Esophagus muscularis mucosa (tissue), 4 donors: ENCODE measurements at places on chromosomes 1 and 21.
A peak's percentile ranks its signal among the peaks of the same experiment; 100 is the strongest.

DNA sequence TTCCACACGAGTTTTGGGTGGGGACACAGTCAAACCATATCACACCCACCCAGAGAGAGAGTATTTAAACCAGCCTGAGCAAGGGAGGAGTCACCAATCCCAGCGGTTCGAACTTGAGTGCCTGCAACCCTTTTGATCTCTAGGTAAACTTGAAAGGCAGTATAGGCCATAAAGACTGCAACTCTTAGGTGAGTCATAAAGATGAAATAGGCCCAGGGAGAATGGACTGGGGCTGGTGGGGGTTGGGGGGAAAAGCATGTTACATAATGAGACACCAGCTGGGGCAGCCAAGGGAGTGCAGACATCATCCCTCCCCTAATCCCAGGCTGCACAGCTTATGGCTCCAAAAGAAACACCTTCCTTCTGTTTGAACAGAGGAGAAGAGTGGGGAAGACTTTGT, 99.8 kb upstream of the LHX8 start:
- DNase-seq: no peak

DNA sequence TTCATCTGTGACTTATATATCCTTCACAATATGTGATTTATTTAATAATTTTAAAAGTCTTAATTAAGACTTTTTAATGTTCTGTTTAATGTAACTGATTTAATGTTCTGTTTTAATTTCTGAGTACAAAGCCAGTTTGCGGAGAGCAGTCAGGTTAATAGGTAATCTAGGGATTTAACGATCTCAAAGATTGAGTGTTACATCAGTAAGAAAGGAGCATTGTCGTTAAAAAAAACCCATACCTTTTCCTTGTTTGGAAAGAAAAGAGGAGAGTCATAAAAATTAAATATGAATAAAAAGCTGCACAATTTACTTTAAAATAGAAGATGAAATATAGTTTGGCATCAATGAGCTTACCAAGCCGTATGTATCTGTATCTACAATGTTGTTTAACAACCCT, 621.4 kb downstream of the KIF26B start:
- DNase-seq: no peak

DNA sequence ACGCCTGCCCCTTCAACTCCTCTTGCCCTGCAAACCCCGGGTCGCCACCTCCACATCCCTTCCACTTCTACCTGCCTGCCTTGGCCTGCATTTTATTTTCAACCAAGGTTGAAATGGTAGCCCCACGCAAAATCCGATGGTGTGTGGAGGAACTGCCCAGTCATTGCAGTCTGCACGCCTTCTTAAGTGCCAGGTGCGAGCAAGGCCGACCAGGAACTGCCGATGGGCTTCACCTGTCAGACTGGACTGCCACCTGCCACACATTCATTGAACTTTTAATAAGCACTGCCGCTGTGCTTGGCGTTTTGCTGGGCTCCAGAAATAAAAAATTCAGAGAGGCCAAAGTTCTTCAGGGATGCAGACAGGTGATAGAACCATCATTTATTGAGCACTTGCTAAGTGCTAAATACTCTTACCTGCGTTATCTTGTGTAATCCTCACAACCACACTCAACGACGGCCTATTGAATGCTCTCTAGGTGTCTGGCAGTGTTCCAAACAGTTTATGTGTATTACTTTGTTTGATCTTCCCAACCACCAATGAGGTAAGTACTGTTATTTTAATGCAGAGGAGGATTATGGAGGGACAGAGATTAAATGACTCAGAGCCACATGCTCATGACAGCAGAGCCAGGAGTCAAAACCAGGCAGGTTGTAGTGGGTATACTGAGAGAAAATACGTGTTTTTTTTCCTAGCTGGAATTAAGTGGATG, 36.2 kb downstream of the CACHD1 start:
- DNase-seq: no peak

DNA sequence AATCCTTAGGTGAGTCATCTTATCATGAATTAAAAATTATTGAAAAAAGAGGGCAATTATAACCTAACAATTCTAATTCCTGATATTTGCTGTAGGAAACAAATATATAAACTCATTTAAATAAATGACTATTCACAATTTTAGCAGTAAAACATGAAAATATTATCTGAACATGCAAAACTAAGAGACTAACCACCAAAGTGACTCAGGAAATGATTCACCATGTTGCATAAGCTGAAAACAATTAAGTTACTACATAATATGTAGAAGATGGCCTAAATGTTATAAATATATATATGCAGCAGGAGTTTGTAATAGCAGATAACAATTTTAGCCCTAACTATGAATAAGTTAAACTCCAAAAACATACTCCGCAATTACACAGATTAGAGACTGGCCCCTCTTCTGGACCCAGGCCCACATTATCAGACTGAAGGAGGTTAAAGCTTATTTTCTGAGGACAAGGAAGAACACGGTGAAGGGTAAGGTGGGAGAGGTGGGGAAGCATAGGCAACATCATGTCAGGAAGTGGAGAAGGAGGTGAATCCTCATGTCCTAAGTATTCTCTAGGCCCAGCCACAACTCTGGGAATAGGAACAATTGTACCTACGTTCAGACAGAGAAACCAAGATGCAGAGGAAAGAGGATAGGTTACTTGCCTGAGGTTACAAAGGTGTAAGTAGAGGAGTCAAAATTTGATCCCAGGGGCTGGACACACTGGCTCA, 15.6 kb upstream of the AIM2 start:
- no peak for DNase-seq

GRCh38 chr1:109113590-109114341, at the start of gene ELAPOR1:
ELAPOR1 (plus strand) TSS chr1:109114115; CDS start chr1:109114184, 69 bp downstream.
- no peak for DNase-seq

DNA sequence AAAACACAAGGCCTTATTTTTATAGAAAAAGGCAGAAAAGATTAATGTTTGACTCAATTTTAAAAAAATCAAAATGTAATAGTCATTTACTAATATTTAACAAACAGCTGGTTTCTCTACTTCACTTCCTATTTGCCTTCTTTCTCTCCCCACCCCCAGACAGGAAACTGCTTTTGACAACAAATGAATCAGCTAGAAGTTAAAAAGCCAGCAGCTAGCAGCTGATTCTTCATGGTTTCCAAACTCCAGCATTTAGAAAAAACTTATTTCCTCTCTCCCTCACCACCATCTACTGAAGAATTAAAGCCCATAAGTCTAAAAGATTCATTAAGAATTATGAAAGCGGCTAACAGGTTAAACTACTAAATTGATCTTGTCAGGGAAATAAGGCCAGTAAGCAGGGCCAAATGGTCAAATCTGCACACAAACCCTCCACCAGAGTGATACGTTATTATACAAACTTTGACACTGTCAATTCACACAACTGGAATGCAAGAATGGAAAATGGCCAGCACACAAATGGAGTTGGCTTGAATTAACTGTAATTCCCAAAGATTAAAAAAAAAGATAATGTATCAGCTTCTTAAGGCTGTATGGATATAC, 4.0 kb downstream of the WDR26 start:
- no peak for DNase-seq

- DNase-seq: no peak
Measured at GRCh38 chr21:32940079-32941014, 85.4 kb upstream of the OLIG2 start.

GRCh38 chr1:157348538-157349480, 203.5 kb downstream of the FCRL5 start:
- no peak for DNase-seq

DNA sequence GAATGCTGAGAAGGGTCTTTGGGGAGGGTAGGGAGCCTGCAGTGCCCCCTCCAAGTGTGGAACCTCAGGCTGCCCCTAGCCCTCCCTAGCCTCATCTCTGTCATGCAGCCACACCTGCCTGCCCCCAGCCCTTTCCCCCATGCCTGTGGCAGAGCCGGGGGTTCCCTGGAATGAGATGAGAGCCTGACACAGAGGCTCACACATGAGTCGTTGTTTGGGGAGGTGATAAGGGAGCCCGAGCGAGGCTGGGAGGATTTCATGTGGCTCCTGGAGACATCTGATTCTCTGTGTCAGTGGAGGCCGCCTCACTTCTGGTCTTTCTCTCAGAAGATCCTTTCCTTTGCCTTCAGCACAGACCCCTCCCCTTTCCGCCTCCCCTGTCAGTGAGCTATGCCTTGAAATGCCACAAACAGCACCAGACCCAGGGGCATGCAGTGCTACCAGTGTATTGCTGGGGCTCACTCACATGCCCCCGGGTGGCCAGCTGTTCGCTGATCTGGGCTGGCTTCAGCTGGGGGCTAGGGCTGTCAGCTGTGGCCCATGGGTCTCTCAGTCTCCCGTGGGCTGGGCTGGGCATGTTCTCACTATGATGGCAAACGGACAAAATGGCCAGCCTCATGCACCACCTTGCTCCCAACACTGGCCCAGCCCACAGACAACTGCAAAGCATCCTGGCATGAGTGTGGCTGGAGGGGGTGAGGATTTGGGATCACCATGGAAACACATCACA, 102.6 kb downstream of the AJAP1 start:
- no peak for DNase-seq

- no peak for DNase-seq
Measured at GRCh38 chr1:40197656-40198055, 36.5 kb downstream of the RLF start.

DNA sequence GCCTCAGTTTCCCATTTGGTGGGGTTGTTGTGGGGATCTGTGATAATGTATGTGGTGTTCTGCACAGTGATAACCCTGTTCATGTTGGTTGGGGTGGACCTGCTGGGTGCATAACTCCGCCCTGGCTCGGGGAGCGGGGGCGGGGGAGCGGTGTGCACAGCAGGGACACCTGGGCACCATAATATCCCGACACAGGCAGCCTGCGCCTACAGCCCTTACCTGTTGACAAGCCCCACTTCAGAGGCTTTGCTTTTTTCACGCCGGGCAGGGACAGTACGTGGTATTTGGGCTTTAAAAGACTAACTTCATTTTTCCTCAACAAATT, 48.0 kb upstream of the ACOT11 start:
- no peak for DNase-seq

DNA sequence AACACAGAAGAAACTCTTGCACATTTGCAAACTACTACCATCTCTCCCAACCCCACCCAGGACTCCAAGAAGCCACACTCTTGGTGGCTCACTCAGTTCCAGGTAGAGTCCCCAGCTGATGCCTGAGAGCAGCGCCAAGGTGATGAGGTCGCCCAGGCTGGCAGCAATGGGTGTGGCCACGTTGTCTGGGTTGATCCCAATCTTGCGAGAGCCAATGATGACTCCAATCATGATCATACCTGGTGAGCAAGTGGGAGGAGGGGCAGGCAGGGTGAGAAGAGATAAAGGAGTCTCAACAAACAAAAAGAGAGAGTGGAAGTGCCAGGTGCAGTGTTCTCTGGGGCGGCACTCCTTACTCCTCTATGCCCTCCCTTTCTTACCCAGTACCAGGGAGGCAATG, 14.4 kb downstream of the SLC41A1 start:
- no peak for DNase-seq

- DNase-seq: peak; percentile 1
Measured at GRCh38 chr1:217052196-217052595, 329.0 kb upstream of the ESRRG start.

- DNase-seq: no peak
Measured at GRCh38 chr1:233554037-233554436, 59.9 kb upstream of the KCNK1 start.

GRCh38 chr1:3881193-3881480, 18.9 kb downstream of the C1orf174 start:
- no peak for DNase-seq

- no peak for DNase-seq
Measured at GRCh38 chr1:154253671-154254070, 18.8 kb upstream of the HAX1 start.

GRCh38 chr1:41652384-41653265, 168.1 kb upstream of the EDN2 start:
- DNase-seq: no peak

GRCh38 chr1:27026621-27027574, 14.2 kb upstream of the TENT5B start:
- no peak for DNase-seq

DNA sequence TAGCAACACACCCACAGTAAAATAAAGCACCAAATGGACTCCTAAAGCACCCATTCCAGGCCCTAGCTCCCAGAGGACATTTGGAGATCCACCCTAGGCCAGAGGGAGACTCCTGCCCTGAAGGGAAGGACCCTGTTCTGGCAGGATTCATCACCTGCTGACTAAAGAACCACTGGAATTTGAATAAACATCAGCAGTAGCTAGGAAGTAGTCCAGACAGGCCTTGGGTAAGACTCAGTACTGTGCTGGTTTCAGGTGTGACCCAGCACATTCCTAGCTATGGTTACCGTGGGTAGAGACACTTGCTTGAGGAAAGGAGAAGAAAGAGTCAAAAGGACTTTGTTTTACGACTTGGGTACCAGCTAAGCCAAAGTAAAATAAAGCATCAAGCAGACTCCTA, 92.7 kb upstream of the LRRC7 start:
- DNase-seq: no peak

DNA sequence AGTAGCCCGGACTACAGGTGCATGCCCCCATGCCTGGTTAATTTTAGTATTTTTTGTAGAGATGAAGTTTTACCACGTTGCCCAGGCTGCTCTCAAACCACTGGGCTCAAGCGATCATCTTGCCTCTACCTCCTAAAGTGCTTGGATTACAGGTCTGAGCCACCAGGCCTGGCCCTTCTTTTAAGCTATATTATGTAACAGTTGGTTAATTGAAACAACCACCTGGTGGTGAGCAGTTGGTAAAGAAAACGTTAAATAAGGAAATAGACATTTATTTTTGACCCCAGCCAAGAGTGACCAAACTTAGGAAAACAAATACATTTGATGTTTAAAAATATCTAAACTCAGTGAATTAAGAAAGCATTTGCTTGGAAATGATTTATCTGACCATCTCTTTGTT, 12.1 kb upstream of the PDC start:
- DNase-seq: no peak

DNA sequence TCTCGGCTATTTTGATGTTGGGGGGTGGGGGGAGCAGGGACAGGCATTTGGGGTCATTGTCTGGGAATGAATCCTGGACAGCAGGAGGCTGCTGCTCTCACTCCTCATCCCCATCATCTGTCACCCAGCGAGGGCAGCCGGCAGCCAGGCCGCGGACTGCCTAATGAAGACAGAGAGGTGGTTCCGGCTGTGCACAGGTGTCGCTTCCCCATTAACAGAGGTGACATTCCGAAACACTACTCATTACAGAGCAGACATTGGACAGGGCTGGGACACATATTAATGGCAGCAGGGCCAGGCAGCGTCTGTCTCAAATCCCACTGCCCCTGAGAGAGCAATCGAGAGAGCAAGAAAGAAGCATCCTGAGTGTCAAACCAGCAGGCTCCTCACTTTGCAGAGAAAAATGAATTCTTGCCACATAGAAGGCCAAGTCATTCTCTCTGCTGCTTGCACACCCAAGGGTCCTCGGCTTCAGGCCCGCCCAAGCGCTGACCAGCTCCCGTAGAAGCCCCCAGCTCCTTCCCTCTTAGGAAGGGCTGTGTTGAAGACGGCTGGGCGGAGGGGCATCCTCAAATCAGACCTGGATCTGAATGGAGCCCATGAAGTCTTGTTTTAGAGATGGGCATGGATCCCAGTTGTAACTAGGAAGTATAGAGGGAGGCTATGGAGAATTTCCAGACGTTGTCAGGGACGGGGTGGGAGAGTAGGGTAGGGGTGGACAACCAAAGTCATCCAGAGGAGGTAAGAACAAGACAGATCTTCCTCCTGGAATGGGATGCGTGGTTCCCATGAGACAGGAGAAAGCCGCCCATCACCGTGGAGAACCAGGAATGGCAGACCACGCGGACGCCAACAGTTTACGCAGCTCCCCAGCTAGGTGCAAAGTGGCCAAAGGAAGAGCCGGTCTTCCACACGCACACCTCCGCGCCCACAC, 8.2 kb upstream of the LEMD1 start:
- DNase-seq: no peak

- DNase-seq: no peak
Measured at GRCh38 chr1:157697781-157698569, 2.6 kb downstream of the FCRL3 start.

- no peak for DNase-seq
Measured at GRCh38 chr1:165903672-165904071, 76.3 kb downstream of the UCK2 start.
